NCI-H2107 (cell line): ENCODE measurements at places on chromosomes 5 and 9.

- DNase-seq, result no peak
Observed at GRCh38 chr9:110114086-110114858, 93.7 kb downstream of the C9orf152 start.

- DNase-seq, result no peak
Observed at GRCh38 chr9:135906291-135907005, 898 bp downstream of the CAMSAP1 start.

DNA sequence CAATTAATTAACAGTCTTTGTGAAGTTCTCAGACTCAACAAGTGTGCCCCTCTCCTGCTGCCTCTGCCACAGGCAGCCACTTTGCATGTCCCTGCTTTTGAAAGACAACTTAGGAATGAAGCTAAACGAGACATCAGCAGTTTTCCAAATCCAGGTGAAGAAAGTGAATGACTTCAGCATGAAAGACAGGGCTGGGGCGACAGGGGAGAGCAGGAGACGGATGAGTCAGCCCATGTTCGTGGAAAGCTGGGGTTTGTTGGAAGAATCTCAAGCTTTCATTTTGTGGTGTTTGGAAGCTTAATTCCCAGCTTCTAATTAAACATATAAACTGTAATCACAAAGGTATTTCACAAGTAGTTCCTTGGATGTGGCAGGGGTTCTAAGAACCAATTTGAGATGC is 207.8 kb upstream of the MAP3K1 start:
- no peak for DNase-seq

GRCh38 chr5:150729859-150730258 is 29.0 kb downstream of the DCTN4 start:
- no peak for DNase-seq

DNA sequence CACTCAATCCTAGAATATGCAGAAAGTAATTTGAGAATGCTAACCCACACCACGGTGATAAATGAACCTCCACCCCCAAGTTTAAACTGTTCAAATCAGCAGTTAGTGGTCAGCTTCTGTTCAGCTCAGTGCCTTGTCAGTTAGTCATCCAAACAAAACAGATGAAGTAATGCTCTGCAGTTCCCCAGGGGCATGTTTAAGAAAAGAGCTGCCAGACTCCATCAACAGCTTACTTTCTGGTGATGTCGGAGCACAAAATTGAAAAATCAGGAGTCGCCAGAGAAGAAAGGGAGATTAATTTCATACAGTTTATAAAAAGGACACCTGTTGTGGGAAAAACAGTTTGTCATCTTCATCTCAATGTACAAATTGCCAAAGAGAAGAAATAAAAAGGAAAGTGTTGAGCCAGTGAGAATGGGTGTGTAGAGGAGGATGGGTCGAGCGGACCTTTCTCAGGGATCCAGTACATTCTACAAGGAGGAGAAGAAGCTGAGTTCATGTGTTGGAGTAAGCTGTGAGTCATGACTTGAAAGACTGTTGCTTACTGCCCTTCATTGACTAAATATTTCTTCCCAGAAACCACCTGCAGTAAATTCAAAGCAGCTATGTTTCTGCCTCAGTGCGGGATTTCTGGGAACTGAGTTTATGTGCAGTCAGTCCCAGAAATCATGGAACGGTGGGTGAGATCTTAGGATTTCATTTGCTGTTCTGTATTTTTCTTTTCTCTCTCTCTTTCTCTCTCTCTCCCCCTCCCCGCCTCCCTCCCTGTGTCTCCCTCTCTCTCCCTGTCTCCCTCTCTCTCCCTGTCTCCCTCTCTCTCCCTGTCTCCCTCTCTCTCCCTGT is 13.7 kb downstream of the TRIO start:
- DNase-seq, result peak; percentile 63

DNA sequence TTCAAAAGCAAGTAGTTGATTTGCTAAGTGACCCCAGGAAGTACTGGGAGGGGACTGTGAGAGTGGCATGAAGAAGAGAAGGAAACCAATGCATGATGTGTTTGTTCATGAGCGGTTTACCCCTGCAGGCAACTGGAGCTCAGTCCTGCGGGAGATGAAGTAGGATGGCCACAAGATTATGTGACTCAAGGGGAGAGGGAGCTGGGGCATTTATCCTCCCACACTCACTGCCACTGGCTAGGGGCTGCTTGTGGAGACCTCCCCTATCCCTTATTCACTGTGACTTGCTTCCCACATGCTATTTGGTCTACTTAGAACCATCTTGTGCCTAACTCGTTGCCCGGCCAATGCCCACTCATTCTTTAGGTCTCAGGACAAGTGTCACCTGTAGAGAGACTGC is 60.6 kb upstream of the TRIO start:
- DNase-seq, result no peak

GRCh38 chr5:168611165-168611564 is 32.0 kb upstream of the PANK3 start:
- DNase-seq, result no peak

- no peak for DNase-seq
Observed at GRCh38 chr9:117303643-117304230, 111.1 kb downstream of the ASTN2 start.

DNA sequence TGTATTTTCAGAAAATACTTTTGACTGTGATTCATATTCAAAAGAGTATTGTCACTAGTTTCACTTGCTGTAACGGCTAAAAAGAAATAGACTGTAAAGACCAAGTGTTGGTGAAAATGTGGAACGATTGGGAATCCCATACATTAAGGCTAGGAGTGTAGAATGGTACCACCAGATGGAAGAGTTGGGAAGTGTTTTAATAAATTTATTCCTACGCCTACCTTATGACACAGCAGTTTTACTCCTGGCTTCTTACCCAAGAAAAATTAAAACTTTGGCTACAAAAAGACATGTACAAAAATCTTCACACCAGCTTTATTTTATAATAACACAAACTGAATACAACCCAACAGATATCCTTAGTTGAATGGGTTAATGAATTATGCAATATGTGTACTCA is 256.2 kb downstream of the TAF11L14 start:
- no peak for DNase-seq
